Urothelium cell line (cell line): ENCODE measurements at places on chromosomes 1 and 21.

- DNase-seq: no peak
Observed at GRCh38 chr21:39082656-39083376, 100.4 kb downstream of the PSMG1 start.

DNA sequence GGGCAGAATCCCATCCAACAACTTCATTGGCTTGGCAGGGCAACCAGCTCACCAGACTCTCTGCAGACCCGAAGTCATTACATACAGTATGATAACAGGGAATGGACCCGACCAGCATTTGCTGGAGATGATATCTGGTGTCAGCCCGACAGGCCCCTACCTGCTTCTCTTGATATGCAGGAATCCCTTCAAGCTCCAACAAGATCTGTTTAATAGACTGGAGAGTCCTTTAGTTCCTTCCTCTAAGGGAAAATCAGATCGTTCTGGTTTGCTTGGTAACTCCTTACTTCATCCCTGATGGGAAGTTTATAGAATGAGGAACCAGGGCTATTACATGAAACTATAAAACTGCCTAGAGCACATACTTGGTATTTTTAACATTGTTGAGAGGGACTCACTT is 61.2 kb downstream of the EDARADD start:
- no peak for DNase-seq

DNA sequence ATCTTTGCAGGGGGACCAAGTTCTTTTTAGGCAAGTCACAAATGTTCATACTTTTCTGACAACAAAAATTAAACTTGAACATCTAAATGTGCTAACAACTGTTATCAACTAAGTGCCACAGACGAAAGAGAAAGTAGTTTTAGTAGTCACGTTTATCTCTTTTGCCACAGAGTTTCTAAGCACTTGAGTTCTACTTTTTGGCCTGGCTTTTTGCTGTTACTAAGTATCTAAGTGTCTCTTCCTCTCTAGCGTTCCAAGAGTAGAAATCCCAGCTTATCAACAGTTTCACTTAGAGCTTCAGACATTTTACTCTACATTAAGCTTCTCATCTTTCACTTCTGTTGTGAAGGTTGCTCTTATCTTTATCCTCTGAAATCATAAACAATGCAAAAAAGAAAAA is 34.2 kb downstream of the GATAD2B start:
- DNase-seq: no peak

- no peak for DNase-seq
Observed at GRCh38 chr1:202162418-202163280, 2.2 kb upstream of the PTPN7 start.

DNA sequence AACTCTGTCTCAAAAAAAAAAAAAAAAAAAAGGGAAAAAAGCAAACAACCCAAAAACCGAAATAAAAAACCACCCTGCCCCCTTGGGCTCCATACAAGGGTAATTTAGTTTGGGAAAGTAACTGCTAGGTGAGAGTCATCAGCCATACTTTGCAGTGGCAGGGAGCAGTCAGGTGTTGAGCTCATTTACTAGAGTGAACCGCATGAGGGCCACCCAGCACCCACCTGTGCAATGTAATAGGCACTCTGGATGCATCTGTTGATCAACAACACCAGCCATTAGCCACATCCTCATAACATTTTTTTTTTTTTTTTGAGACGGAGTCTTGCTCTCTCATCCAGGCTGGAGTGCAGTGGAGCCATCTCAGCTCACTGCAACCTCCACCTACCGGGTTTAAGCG is 9.1 kb downstream of the INAVA start:
- DNase-seq: no peak
